ENCODE measurements at places on chromosomes 1 and 21.

DNA sequence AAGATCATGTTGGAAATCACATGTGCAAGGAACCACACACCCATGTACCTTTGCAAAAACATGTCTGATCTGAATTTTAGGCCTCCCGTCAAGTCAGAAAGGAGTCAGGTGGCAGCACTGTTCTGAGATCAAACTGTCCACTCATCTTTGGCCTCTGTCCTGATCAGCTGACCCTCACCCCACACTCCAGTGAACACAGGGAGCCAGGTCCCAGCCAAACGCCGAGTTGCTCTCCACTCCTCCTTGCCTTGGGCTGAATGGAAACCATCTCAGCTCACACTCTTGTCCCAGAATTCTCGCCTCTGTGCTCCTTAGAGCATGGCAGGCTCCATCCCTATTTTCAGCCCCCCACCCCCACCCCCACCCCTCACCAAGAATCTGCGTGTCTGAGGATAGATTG lies 4.6 kb upstream of the RNF186 start:
- DNase-seq: no peak

- DNase-seq: no peak
Observed at GRCh38 chr1:150976401-150976821, 1.8 kb upstream of the CERS2 start.

- no peak for DNase-seq
Observed at GRCh38 chr21:42234041-42234440, 15.1 kb downstream of the ABCG1 start.

- no peak for DNase-seq
Observed at GRCh38 chr1:52970149-52970548, 43.1 kb downstream of the SCP2 start.

- no peak for DNase-seq
Observed at GRCh38 chr1:59020151-59020997, 236.5 kb upstream of the JUN start.

DNA sequence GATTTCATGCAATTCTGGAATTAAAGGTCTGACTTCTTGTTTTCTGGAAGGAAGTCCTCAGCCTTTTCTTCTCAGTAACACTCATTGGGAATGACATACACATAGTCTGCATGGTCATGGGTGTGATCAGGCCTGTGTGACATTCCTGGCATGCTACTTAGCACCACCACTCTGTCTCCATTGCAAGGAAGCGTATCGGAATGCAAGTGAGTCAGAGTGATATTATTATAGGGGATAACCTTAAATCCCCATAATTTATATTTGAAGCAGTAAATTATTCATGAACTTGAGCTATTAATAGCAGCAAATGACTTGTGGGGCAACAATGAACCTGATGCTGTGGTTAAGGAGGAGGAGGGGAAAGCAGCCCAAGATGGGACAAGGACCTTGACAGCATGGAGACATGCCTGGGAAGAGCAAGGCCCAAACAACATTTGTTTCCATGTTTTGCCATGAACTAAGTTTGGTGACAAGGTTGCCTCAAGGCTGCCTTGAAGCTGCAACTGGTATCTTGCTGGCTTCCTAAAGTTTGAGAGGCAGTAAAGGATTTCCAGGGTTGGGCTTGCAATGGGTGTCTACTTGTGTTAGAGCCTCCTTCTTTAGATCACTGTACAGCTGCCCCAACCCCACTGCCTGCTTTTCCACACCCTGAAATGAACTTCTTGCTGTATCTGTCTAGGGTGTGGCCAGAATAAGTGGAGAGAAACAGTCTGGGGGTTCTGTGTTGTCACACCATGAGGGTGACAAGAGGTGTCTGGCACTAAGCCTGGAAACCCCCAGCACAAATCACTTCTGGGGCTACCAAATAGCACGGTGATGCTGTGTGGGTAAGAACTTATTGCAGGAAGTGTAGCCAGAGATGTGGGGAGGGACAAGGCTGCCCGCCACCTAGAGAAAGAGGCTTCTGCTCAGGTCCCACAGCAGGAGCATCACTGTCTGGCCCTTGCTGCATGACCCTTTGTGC lies 4.6 kb downstream of the MAB21L3 start:
- no peak for DNase-seq

DNA sequence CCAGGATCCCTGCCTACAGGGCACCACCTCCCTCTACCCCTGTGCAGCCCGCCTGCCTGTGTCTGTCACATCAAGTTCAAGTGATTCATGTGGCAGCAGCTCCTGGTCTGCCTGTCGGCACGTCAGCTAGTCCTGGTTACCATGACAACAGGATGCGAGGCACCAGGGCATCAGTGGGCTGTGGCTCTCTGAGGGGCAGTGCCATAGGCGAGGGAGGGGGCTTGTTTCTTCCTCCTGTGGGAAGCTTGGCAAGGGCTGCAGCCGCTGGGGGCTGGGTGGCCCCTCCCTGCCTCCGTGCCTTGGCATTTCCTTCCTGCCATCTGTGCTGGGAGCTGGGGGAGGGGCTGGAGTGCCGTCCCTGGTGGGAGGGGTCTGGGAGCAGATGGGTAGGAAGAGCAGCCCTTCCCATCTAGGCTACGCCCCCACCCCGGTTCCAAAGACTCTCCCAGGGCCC lies 43.1 kb downstream of the FOXO6 start:
- DNase-seq: no peak

GRCh38 chr1:223771814-223772770 lies 59.8 kb downstream of the CAPN2 start:
- DNase-seq: no peak

- peak; percentile 22 for DNase-seq
Observed at GRCh38 chr1:199585392-199585791, 442.1 kb upstream of the NR5A2 start.

DNA sequence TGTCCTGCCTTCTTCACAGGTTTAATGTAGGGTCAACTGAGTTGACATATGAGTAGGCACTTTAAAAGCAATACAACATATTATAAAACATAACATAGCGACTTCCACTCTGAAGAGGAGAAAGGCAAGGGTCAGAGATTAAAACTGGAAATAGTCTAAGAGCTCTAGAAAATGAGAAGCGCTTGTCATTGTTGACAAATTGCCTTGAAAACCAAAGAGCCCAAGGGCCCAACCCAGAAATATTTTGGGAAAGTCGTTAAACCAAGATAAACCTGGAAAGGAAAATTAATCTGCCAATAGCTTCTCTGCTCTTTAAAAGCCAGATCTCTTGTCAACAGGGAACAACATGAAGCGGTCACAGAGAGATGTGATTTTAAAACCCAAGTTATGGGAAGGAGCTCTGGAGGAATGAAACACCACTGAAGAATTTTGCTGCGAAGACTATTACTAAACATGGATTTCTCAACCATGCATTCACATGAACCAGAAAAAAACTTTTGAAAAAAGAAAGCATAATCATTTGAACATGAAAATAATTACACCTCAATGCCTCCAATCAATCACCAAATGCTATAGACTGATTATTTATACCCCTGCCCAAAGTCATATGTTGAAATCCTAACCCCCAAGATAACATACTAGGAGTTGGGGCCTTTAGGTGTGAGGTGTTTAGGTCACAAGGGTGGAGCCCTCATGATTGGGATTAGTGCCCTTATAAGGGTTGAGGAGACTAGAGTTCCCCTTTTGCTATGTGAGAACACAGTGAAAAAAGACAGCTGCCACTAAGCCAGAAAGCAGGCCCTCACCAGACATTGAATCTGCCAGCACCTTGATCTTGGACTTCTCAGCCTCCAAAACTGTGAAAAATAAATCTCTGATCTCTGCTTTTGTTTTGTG lies 33.0 kb upstream of the MTF1 start:
- DNase-seq: no peak

GRCh38 chr1:161770250-161770649 lies 4.1 kb downstream of the ATF6 start:
- no peak for DNase-seq

DNA sequence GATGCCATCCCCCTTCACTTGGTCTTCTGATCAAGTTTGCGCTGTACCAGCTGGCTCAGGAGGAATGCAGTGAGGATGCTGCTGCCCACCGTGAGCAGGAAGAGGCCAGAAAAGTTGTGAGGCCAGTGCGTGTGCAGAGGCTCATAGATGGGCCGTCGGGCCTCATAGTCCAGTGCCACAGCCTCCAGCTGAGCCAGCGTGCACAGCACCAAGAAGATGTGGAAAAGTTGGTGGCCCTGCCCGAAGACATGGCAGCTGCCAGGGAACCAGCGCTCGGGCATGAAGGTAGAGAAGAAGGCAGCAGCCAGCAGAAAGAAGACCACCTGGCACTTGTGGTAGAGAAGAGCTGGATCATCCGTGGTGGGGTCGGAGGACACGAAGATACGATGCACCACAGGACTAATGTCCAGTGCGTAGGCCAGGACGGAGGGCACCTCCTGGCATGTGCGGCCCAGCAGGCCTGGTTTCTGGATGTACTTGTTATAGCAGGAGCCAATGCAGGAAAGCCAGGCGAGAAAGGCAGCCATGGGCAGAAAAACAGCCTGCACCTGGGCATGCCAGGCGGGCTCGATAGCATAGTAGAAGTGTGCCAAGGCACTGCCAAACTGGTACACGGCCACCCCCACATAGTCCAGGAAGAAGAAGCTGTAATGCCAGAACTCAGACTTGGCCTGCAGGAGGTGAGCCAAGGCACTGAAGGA lies 3.7 kb upstream of the AUNIP start:
- no peak for DNase-seq

- DNase-seq: no peak
Observed at GRCh38 chr1:9542430-9542829, 3.2 kb downstream of the SLC25A33 start.

GRCh38 chr1:208258277-208258676 lies 14.1 kb upstream of the PLXNA2 start:
- DNase-seq: no peak

GRCh38 chr21:42286416-42286815 lies 28.8 kb downstream of the TFF3 start:
- no peak for DNase-seq

DNA sequence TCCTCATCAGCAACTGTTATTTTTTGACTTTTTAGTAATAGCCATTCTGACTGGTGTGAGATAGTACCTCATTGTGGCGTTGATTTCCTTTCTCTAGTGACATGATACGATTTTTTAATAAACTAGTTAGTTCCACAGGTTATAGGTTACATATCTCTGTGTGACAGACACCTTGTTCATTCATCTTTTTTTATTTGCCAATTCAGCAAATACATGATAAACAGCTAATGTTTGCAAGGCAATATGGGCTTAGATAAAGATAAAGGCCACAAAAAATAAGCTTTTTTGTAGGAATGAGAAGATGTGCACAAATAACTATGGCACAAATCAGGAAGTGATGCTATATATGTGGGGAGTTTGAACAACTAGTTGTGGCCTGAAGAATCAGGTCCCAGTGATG lies 366.8 kb downstream of the HLX start:
- DNase-seq: no peak

DNA sequence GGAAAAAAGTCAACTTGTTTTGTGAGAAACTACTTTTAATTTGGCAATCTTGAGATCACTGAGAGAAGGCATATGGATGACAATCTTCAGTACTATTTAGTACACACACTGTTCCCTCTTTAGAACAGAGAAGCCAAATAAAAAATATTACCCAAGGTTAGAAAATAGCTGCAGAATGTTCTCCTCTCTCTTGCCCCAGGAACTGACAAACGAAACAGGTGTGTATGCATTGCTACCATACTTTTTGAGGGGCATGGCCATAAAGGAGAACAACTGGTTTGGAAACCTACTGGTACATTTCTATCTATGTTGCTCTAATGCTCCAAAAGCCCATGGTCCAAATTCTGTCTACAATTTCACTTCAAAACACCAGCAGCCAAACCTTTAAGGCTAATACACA lies 5.7 kb downstream of the TOR1AIP2 start:
- DNase-seq: no peak

GRCh38 chr1:221241157-221241556 lies 361.9 kb downstream of the HLX start:
- DNase-seq: no peak

DNA sequence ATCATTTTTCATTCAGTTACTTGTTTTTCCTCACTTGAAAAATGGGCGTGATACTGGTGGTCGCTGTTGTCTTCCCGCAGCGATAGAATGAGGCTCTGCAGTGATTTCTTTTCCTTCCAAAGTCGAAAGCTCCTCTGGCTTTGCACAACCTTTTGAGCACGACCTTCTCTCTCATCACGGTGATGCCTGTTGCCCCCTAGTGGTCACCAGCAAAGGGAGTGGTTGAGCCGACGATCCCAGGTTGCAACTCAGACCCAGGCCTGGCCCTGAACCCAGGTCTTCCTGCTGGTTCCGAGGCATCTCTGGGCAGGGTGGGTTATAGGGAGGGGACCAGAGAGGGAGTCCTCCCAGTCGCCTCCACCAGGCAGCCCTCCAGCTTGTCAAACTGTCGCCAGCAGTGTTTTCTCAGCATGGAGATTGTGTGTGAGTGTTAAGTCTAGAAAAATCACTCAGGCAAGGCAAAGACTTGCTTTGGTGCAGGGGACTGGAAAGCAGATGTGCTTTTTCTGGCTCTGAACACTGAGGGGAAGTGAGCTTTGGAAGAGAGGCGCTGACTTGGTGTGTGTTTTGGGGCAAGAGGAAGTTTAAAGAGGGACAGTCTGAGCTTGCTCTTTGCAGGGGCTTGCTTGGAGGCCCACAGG lies 285.3 kb downstream of the CAMTA1 start:
- no peak for DNase-seq

DNA sequence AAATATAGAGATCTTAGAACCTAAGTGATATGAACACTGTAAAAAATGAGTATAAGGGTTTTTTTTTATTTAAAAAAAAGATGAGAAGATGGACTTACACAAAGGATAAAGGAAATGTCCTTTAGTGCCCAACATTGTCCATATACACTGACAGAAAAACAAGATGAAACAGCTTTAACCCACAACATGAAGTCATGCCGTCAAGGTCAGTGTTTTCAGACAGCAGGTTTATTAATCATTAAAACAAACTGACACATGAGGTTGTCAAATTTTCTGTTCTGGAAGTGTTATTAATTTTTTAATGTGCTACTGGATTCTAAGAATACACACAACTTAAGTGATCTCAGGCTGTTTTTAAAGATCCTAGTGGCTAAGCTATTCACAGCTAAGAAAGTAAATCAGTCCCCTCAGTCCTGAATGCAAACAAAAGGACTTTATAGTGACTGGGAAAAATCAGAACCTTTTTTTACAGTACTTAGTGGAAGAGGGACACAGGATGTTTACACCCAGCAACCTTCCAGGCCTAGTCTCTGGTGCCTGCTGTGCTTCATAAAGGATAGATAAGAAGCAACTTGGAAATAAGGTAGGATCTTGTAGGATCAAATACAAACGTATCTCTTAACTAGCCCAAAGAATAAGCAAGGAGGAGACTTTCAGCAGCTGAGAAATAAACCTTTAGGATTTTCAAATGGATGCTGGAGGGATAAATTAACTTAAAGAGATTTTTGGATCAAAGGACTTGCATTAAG lies 21.9 kb upstream of the PKN2 start:
- DNase-seq: no peak

GRCh38 chr1:182724215-182724614 lies 39.8 kb upstream of the RGS8 start:
- no peak for DNase-seq
